Nephron progenitor cell (in vitro differentiated cells): ENCODE measurements at places on chromosomes 5 and 9.

GRCh38 chr9:121371495-121372061 is 1.5 kb upstream of the STOM start:
- DNase-seq, result no peak

- no peak for DNase-seq
Measured at GRCh38 chr9:2790466-2790865, 53.4 kb downstream of the PUM3 start.

- DNase-seq, result no peak
Measured at GRCh38 chr5:122150215-122150614, 20.9 kb downstream of the ZNF474 start.

GRCh38 chr5:142746532-142747433 is 23.4 kb upstream of the ARHGAP26 start:
- no peak for DNase-seq

GRCh38 chr5:174101195-174101730 is 55.8 kb downstream of the NSG2 start:
- no peak for DNase-seq

DNA sequence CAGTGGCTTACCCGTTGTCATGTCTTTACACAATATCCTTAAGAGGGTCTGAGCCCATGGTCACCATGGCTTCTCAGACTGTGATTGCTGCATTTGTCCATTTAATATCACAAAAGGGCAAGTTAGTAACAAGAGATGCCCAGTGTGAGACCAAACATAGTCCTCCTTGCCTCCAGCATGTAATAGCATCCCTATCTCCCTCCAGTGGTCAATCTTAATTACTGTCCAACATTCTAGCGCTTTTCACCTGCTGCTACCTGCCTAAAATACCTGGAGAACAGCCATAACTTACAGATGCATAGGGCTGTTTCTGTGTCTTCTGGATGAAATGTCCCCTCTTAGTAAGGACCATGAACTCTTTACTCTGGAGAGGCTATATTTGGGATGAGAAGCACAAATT is 267.2 kb upstream of the DAB2 start:
- no peak for DNase-seq

DNA sequence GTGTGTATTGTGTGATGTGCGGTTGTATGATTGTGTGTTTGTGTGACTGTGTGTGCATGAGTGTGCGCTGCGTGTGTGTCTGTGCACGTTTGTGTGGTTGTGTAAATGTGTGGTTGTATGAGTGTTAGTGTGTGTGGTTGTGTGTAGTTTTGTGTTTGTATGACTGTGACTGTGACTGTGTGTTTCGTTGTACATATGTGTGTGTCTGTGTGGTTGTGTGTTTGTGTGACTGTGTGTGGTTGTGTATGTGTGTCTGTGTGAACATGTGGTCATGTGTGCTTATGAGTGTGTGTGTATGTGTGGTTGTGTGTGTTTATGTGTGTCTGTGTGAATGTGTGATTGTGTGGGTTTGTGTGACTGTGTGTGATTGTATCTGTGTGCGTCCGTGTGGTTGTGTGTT is 197.8 kb downstream of the TTLL11 start:
- DNase-seq, result no peak

GRCh38 chr9:86676396-86676795 is 270.9 kb downstream of the GAS1 start:
- no peak for DNase-seq

DNA sequence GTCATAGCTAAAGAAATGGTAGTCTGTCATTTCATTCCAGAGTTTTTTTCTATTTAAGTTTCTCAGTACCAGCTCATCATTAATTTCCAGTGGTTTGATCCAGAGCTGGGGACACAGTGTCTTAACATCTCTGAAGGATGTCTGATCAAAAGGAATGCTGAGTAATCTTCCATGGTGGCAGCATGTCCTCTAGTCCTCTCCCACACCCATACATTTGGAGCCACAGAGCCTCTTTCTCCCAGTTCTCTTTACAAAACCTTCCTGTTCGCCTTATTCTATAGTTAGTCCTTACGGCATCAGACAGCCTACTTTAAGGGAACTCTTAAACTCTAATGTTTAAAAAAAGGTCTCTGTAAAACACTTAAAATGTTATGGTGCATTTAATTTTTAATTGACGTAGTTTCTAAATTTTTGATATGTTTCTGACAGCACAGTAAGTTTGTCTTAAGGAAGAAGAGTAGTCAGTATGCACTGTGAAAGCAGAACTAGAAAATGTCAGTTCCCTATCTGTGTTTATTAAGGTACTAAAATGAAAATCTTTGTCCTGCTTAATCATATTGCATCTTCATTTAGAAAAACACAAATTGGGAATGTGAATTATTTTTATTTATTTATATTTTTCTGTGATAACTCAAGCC is 96.8 kb downstream of the INIP start:
- no peak for DNase-seq

- DNase-seq, result no peak
Measured at GRCh38 chr9:72974501-72974900, 21.6 kb upstream of the ALDH1A1 start.

DNA sequence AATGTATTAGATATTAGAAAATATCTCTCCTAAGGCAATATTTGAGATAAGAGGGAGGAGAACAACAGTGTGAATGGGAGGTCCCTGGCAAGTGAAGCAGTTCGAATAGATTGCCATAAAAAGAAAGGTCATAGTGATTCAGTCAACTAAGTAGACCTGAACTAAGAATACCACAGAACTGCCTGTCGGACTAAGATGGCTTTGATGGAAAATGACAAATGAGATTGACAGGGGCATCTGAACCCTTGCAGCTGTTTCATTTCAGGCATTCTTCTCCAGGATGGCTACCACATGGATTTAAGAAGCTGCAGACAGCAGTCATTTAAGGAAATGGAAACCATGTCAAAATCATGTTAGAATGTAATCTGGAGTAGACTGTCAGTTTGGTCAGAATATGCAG is 308.4 kb upstream of the MEF2C start:
- no peak for DNase-seq

- DNase-seq, result no peak
Measured at GRCh38 chr9:128101690-128102089, 25.8 kb downstream of the PTGES2 start.
